CD4-positive, alpha-beta memory T cell (primary cell): ENCODE measurements at places on chromosomes 3 and 15. TPM values are rescaled to one million over a fixed set of nuclear protein-coding genes. Genes with fewer than 3 reads are reported as not detected.

SAXO2 gene
- polyA plus RNA-seq, result not detected

CYP8B1 gene
- not detected for polyA plus RNA-seq

CPLX3 gene
- polyA plus RNA-seq, result not detected

RSRC1 gene
- polyA plus RNA-seq, result 33.2 TPM

SMAD6 gene
- not detected for polyA plus RNA-seq

ATOSA gene
- 13.7 TPM for polyA plus RNA-seq

LRRC31 gene
- not detected for polyA plus RNA-seq

ZIC4 gene
- polyA plus RNA-seq, result not detected

PRTG gene
- polyA plus RNA-seq, result not detected

DNA sequence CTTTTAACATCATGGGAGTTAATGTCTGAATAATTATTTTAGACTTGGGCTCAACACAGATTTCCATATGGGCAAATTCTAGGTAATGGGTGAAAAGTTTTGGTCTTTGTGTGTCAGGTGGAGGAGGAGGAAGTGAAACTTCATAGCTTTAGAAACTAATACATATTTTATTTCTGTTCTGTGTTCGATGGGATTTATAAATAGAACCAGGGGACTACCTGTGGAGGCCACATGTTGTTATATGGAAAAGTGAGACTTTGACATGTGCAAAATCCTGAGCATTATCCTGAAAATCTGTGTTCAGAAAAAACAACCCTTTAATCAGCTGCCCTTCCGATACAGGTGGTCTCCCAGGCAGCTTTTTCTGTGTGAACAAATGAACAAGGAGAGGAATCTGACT lies 209.5 kb downstream of the SOX2 start:
- DNase-seq, result no peak

DNA sequence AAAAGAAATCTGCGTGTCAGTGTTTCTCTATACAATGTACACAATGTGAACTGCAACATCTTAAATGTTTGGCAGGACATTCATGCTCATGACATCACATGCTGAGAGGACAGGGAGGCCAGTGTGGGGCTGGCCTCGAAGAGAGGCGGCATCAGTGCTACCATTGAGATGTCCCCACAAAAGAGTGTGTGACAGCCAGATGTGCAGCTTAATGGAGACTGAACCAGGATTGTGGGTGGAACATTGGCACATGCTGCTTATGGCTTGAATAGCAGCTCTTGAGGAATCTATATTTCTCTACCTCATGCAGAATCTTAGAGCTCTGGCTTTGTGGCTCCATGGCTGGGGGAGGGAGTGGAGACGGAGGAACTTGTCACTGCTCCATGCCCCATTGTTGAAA lies 18.5 kb downstream of the CLDN11 start:
- no peak for DNase-seq

- no peak for DNase-seq
Observed at GRCh38 chr3:13031621-13032020, 41.6 kb downstream of the IQSEC1 start.

GRCh38 chr3:112561484-112561733 lies 353 bp downstream of the ATG3 start:
- no peak for DNase-seq

DNA sequence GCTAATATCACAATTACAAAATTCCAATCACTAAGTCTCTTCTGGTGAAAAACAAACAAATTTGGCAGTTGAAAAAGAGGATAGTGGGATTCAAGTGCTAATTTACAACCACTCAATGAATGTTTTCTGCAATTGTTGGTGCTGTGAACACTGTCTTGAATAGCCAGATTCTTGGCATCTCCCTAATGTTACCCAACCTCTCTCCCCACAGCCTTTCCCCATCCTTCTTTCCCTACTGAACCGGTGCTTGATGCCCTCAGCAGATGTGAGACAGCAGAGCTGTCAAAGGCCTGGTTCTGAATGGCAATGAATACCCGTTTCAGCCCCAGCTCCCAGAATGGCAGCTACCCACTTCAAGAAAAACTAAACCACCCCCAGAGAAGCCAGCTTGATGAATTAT lies 22.5 kb upstream of the BHLHE40 start:
- DNase-seq, result no peak

- DNase-seq, result no peak
Observed at GRCh38 chr3:142595581-142595950, 627 bp upstream of the PLS1 start.

DNA sequence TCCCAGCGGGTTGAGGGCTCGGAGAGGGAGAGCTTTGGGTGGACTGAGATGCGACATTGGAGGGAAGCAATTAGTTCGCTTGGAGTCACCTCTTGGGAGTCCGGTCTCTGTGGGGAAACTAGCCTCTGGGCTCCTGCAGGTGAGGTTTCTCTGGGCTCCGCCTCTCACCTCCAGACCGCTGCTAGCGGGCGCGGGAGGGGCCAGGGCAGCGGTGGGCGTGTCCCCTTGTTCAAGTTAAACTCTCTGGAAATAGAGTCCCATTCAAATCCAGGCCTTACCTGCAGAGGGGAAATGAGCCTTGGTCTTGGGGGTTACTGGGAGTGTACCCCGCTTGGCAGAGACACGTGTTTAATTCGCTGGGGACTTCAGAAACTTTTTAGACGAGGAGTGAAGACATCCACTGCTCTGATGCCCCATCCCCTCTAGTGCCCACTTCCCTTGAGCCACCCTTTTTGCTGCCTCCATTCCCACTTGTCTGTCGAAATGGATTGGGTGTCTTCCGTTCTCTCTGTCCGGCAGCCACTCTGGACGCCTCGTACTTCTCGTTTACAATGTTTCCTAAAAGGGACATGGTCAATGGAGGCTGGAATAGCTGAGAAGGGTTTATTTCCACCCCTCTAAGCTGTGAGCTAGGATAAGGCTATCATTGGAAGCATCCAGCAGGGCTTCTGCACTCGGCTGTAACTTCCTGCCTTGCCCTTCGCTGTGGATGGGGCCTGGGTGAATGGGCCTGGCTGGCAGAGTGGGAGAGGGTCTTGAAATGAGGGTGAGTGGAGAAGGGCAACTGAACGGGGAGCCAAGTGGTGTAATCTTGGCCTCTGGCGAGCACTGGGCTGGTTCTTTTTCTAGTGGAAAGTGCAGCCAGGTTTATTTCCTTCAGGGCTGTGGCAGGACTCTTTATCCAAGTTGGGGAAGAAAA lies 1.1 kb downstream of the MITF start:
- no peak for DNase-seq

DNA sequence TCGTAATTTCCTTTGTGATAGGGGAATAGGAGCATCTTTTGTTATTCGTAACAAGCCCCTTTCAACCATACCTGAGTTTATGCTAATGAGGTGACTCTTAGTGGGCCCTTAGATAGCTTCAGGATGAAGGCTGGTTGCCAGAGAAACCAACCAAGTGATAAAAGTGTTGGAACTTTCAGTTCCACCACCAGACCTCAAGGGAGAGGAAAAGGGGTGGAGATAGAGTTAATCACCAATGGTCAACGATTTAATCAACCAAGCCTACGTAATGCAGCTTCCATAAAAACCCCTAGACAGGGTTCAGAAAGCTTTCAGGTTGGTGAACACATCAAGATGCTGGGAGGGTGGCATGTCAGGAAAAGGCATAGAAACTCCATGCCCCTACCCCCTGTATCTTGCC lies 33.0 kb downstream of the HERC1 start:
- no peak for DNase-seq

DNA sequence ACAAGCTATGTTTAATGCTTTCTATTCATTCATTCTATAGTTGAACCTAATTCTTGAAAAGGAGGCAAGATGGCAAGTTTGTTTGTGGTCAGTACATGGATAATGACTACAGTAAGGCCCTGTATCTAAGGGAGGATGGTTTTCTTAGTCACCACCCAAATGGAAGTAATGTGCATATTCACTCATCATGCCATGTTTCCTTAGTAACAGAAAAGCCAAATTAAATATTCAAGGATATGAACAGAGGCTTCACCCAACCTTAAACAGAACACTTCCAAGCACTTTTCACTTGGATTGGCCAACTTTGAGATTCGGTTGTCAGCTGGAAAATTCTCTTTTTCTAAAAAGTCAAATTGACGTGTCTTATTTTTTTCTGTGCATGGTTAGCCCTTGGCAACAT lies 805.3 kb upstream of the LMCD1 start:
- DNase-seq, result no peak

GRCh38 chr3:138684396-138684795 lies 75.8 kb downstream of the FAIM start:
- no peak for DNase-seq

- DNase-seq, result no peak
Observed at GRCh38 chr3:135528413-135529015, 437.0 kb upstream of the PPP2R3A start.

GRCh38 chr3:46187876-46188275 lies 20.2 kb downstream of the CCR1 start:
- DNase-seq, result no peak

- DNase-seq, result no peak
Observed at GRCh38 chr3:190036631-190037030, 84.1 kb downstream of the P3H2 start.

- no peak for DNase-seq
Observed at GRCh38 chr3:192171213-192171612, 556.1 kb downstream of the FGF12 start.

DNA sequence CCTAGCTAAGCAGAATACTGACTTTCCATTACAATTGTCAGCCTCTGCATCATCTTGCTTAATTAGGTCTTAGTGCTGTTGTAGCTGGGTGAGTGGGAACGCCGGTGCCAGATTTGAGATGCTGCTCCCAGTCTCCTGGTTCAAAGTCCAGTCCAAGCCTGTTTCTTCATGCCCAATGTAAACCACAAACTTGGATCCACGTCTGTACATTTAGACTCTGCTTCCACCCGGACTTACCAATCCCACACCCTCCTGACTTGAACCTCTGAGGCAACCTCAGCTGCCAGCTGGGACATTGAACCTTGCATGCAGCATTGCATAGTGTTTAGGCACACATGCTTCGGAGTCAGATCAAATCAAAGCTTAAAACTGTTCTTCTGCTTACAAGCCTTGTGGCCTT lies 43.0 kb downstream of the BCL2L10 start:
- DNase-seq, result no peak

DNA sequence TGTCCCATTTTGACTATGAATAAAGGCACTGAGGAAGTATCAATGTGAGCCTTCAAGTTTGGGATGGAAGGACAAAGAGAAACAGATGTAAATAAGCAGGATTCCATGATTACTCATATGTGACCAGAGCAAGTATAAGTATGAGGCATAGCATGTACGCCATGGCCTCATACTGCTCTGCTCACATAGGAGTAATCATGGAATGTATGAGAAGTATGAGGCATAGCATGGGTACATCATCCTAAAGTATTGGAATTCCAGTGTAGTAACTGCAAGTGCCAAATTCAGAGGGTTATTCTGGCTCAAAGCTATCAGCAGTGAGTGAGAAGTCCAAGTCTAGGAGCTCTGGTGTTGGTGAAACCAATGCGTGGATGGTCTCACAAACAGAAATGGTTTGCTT lies 81.2 kb upstream of the WDR72 start:
- no peak for DNase-seq

DNA sequence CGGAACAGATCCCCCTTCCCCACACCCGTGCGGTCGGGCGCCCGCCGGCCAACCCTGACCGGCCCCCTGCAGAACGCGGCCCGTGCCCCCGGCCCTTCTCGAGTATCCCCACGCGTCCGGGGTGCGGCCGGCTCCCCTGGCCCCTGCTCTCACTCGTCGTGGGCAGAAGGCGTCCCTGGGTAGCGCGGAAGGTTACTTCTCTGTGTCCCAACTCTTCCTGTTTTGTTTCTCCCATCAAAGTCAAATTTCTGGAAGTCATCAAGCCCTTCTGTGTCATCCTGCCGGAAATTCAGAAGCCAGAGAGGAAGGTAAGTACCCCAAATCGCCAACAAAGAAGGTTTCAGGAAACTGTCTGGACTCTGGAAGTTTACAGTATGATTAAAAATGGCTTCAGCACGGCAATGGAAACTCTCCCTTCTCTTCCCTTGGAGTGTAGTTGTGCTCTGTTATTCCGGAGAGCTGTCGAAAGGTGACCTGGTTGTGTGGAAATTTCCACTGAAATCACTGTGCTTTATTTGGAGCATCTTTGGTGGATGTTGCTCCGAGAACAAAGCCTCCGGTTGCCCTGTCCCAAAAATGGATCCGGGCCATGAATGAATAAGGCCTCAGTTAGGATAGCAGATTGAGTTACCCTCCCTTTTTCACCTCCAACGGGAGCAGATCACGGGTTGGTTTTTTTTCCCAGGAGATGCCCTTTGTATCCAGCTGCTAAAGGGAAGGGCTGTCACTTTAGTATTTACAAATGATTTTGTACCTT lies 536 bp downstream of the SEC61A1 start:
- DNase-seq, result no peak

- DNase-seq, result no peak
Observed at GRCh38 chr3:185552358-185552877, at the start of gene LIPH. Gene LIPH, minus strand, starts transcription at chr3:185552588. Its CDS starts 117 bp downstream, at chr3:185552471.

DNA sequence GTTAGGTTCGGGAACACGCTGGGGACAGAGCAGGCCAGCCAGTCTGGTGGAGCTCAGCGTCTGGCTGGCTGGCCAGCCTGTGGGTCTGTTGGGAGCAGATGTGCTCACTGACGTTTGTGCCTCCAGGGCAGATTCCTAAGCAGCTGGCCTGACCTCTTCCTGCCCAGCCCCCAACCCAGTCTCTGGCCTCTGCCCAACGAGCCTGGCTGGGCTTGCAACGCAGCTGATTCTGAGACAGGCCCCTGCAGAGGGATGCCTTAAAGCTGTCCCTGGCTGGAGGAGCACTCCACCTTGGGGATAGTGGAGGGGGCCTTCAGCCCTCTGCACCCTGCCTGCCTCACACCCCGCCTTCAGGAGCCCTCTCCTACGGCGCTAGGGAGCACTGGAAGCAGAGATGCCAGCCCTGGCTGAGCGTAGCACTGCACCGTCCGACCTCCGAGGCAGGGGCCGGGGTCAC lies 46.0 kb downstream of the KLF13 start:
- no peak for DNase-seq

- no peak for DNase-seq
Observed at GRCh38 chr3:55066551-55067047, 138.7 kb upstream of the LRTM1 start.

DNA sequence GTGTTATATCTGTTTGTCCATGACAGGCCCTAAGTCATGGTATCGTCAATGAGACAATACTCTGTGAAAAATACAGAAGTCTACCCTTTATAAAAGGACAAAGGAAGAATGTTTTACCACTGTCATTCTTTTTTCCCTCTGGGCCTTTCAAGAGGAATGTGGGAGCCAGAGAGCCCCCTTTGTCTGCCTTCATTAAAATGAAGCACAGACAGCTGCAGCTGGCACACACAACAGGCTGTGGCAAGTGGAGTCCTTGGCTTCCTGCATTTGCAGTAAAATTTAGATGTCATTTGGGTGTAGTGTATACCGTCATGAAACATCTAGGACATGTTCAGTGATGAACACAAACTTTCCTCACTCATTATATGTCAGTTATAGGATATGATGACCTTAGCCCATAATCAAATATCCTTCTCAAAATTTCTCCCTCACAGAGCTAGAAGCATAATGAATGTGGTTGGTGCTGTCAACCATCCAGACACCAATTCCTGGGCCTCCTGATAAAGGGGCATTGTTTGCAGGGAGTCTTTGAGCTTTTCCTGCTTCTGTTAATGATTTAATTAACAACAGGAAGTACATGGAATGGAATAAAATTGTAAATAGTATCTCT lies 76.4 kb downstream of the DHX36 start:
- DNase-seq, result no peak

GRCh38 chr15:69540622-69541021 lies 88.0 kb downstream of the RPLP1 start:
- DNase-seq, result no peak

- no peak for DNase-seq
Observed at GRCh38 chr3:115248274-115248673, 101.2 kb upstream of the ZBTB20 start.
